ENCODE measurements at places on chromosomes 12 and 14. TPM values are rescaled to one million over a fixed set of nuclear protein-coding genes. Genes with fewer than 3 reads are reported as not detected.

- peak overlapping the region; percentile 79 for H3K4me3 ChIP-seq
- peaks cover 39% of the 10 kb centered on the region for H3K4me1 ChIP-seq
Observed at GRCh38 chr12:751192-751998, 984 bp upstream of the WNK1 start.

GRCh38 chr14:22509751-22510300 lies 79.2 kb downstream of the DAD1 start:
- no peak overlapping the region for H3K27ac ChIP-seq
- H3K4me1 ChIP-seq: no peaks in the 10 kb centered on the region
- no peaks in the 10 kb centered on the region for H3K27me3 ChIP-seq
- DNase-seq: no peak
- no peak overlapping the region for H3K4me3 ChIP-seq
- no peaks in the 10 kb centered on the region for H3K36me3 ChIP-seq

DNA sequence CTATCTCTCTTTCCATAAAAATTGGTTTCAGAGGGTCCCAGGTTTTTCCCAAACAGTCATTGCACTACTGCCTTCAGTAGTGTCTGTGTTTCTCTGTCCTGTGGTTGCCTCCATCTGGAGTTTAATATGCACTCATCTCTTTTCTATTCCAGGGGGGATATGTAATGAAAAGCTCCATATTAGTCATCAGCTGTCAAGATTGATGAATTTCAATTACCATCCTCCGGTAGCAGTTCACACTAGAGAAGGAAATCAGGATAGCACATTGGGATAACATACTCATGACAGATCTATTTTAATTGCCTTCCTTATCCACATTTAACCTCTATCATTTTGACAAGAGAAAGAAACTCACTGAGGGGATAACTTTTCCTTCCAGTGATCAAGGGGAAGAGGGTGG lies 589.0 kb upstream of the SEL1L start:
- no peaks in the 10 kb centered on the region for H3K4me1 ChIP-seq
- H3K27me3 ChIP-seq: no peaks in the 10 kb centered on the region
- H3K4me3 ChIP-seq: no peak overlapping the region
- DNase-seq: no peak

DNA sequence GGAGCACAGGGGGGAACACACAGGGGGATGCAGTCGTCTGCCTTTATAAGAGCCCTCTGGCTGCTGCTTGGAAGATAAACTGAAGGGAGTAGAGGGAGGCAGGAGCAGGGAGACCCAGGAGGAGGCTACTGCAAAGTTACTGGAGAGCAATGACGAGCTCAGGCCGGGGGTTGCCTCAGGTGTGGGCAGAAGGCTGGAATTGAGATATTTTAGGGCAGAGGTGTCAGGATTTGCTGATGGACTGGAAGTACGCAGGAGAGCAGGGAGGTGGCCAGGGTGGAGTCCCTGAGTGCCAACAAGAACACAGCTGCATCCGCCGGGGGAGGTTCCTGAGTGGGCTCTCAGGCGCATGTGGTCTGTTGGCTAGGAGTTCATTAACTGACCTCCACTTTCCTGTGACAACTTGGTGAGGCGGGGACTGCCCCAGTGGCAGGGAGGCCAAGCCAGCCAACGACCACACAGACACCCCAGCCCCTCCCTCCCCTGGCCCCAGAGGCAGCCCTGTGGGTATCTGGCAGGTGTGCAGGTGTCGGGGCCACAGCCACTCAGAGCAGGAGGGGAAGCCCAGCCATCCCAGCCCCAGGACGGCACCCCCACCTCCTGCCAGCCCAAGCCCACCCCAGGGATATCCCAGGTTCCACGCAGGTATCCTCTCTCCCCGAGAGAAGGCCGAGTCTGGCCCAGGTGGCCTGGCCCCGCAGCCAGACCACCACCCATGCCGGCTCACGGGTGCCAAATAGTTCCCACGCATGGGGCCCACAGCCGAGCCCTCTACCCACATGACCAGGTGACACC lies 85.4 kb downstream of the NCOR2 start:
- H3K4me3 ChIP-seq: no peak overlapping the region
- no peak overlapping the region for H3K27ac ChIP-seq
- no peaks in the 10 kb centered on the region for H3K27me3 ChIP-seq

GRCh38 chr14:105851716-105852377 lies 325.5 kb downstream of the TMEM121 start:
- no peak for DNase-seq
- H3K4me1 ChIP-seq: no peaks in the 10 kb centered on the region
- H3K36me3 ChIP-seq: no peaks in the 10 kb centered on the region
- no peak overlapping the region for H3K4me3 ChIP-seq
- no peak overlapping the region for H3K27ac ChIP-seq

- H3K27ac ChIP-seq: no peak overlapping the region
- no peak for DNase-seq
- H3K4me1 ChIP-seq: no peaks in the 10 kb centered on the region
- no peaks in the 10 kb centered on the region for H3K36me3 ChIP-seq
- H3K4me3 ChIP-seq: no peak overlapping the region
Observed at GRCh38 chr12:109296431-109296830, 12.7 kb downstream of the FOXN4 start.

GRCh38 chr12:56434828-56435227 lies 14.4 kb downstream of the TIMELESS start:
- no peak overlapping the region for H3K27ac ChIP-seq
- no peaks in the 10 kb centered on the region for H3K4me1 ChIP-seq
- peaks cover 4% of the 10 kb centered on the region for H3K36me3 ChIP-seq
- DNase-seq: no peak

DNA sequence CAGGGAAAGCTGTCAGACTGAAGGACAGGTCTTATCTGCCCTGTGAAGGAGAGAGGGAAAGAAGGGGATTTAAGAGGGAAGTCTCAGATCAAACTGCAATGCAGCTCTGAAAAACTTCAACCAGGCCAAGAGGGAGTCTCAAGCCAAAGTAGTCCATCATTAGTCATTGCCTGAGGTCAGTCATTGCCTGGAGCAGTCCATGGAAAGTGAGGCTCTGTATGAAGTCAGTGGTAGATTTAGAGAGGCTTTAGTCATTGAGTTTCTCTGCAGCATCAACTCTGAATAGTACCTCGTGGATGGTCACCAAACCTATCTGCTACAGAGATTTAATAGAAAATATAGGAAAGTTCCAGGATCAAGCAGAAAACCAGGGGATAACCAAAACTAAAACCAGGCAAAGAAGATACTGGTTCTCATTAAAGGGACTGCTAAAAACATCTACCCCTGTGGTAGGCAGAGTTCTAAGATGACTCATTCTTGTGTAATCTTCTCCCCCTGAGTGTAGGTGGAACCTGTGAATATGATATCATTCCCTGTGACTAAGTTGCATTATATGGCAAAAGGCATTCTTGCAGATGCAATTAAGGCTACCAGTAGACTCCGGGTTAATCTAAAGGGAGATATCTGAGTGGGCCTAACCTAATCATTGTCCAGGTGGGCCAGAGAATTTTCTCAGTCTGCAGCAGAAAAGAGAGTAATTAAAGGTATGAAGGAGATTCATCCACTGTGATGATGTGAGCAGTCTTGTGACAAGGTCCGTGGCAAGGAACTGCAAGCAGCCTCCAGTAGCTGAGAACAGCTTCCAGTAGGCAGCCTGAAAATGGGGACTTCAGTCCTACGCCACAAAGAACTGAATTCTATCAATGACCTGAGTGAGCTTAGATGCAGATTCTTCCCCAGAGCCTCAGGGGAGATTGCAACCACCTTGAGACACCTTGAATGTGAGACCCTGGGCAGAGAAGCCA lies 123.1 kb downstream of the GALC start:
- DNase-seq: no peak
- H3K36me3 ChIP-seq: no peaks in the 10 kb centered on the region
- no peaks in the 10 kb centered on the region for H3K27me3 ChIP-seq
- H3K4me3 ChIP-seq: no peak overlapping the region

- H3K27me3 ChIP-seq: no peaks in the 10 kb centered on the region
- no peaks in the 10 kb centered on the region for H3K36me3 ChIP-seq
- H3K4me3 ChIP-seq: no peak overlapping the region
- no peaks in the 10 kb centered on the region for H3K4me1 ChIP-seq
- no peak overlapping the region for H3K27ac ChIP-seq
- no peak for DNase-seq
Observed at GRCh38 chr12:114710151-114710550, 26.2 kb upstream of the TBX3 start.

DNA sequence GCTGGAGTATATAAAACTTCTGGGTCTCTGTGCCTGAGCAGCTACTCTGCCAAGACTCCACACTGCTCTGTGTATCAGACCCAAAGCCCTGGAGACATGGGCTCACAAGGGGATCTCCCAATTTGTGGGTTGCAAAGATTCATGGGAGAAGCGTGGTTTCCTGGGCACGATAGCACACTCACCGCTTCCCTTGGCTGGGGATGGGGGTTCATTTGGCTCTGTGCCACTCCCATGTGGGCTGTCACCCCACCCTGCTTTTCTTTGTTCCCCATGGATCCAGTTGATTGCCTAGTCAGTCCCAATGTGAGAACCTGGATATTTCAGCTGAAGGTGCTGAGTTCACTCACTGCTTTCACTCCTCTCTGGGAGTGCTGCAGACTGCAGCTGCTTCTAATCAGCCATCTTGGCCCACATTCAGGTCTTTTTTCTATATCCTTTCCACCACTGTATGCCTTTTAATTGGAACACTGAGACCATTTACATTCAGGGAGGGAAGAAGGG lies 40.0 kb upstream of the PCNX4 start:
- H3K27me3 ChIP-seq: no peaks in the 10 kb centered on the region
- H3K36me3 ChIP-seq: no peaks in the 10 kb centered on the region
- no peak overlapping the region for H3K4me3 ChIP-seq
- DNase-seq: no peak
- no peaks in the 10 kb centered on the region for H3K4me1 ChIP-seq

DNA sequence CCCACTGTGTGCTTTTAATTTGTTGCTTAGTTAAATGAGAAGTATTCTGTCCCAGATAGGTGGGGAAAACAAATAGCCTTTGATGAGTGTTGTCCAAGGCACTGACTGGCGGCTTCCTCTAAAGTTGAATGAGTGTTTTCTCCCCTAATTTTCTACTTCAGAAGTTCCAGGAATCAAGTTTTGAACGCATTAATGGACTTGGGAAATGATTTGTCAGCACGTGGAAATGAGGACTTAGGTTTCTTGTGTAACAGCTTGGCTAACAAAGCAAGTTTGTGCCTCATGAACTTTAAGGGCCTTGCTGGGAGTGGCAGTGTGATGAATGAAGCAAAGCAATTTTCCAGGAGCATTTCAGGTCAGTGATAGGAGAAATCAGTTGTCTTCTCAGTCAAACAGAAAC lies 56.9 kb downstream of the LIN52 start:
- DNase-seq: no peak
- H3K4me3 ChIP-seq: no peak overlapping the region
- no peak overlapping the region for H3K27ac ChIP-seq
- H3K4me1 ChIP-seq: peaks cover 6% of the 10 kb centered on the region

KCNJ8 gene
- 35.4 TPM for total RNA-seq

KRT74 gene
- not detected for total RNA-seq

GPRC5D gene
- not detected for total RNA-seq

GLIPR1L1 gene
- total RNA-seq: not detected

All from adrenal gland (tissue), 19 donors.